ENCODE measurements at places on chromosomes 12 and 14. TPM values are rescaled to one million over a fixed set of nuclear protein-coding genes. Genes with fewer than 3 reads are reported as not detected.

- DNase-seq, result no peak
Measured at GRCh38 chr14:87014856-87015255, 978.1 kb downstream of the GALC start.

The DPPA3 gene
- not detected for polyA plus RNA-seq

The ZNF891 gene
- polyA plus RNA-seq, result 0.80 TPM

DNA sequence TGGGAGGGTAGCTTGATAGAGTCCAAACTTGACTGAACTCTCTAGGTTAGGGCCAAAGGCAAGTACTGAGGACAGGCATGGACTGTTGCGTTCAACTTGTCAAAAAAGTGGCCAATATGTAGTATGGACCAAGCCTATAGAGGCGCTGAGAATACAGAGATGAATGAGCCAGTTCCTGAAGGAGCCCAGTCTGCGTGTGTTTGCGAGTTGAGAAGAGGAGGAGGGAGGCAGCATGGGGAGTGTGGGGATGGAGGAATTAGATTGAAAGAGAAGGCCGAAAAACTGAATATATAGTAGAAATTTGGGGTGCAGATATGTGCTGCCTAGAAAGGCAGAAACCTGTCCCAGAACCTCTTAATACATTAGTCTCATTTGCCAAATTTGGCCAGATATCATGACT lies 412.4 kb downstream of the PCNX1 start:
- peak; percentile 17 for DNase-seq

The ARHGAP9 gene
- polyA plus RNA-seq, result 6.2 TPM

The TMEM233 gene
- 0.08 TPM for polyA plus RNA-seq

The BMAL2 gene
- 2.0 TPM for polyA plus RNA-seq

DNA sequence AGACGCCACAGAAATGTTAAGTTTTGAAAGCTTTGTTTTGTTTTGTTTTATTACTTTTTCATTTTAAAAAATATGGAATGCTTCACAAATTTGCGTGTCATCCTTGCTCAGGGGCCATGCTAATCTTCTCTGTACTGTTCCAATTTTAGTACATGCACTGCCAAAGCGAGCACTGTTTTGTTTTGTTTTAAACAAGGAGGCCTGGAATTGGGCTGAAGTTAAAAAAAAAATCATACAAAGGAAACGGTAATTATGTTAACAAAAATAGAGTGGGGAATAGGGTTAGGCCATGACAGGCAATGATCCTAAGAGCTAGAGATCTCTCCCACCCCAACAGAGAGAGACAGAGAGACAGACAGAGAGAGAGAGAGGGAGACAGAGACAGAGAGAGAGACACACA lies 57.0 kb downstream of the ZFP36L1 start:
- DNase-seq, result no peak

GRCh38 chr12:131589221-131589897 lies 121.5 kb upstream of the SFSWAP start:
- DNase-seq, result no peak

- no peak for DNase-seq
Measured at GRCh38 chr14:102821252-102821651, 44.0 kb downstream of the TRAF3 start.

GRCh38 chr12:121181181-121181580 lies 28.7 kb upstream of the P2RX4 start:
- DNase-seq, result no peak

DNA sequence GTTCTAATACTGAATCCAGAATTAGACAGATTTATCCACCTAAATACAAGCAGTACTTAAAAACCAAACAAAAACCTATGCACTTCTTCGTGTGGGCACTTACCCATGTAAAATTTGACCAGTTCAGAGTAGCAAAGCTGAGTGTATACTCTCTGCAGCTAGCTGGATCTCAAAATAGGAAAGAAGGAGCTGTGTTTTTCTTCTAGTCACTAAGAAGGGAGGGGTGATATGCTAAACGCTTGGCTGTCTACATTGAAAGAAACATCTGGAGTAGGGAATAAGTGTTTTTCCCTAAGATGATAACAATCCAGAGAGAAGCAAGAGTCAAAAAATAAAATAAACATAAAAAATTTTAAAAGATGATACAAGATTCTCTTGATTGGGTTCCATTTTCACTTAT lies 20.0 kb downstream of the RBMS2 start:
- DNase-seq, result no peak

The BHLHE41 gene
- polyA plus RNA-seq, result 3.8 TPM

GRCh38 chr12:71195338-71195896 lies 37.6 kb upstream of the TSPAN8 start:
- DNase-seq, result no peak

DNA sequence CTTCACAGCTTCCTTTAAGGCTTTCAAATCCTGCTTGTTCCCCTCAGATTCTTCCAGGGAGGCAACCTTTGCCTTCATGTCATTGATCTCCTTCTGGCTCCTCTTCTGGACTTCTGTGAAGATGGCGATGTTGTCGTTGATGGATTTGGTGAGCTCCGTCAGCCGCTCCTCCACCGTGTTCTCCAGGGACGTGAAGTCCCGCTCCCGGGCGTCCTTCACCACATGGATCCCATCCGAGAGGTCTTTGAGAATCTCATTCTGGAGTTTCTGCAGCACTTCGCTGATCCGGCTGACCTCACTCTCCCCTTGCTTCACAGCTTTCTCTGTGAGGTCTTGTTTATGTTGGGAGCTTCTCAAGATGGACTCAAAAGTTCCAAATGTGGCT lies 7.9 kb downstream of the CKAP4 start:
- no peak for DNase-seq

The SERPINA10 gene
- polyA plus RNA-seq, result 4.3 TPM

The CLEC4C gene
- polyA plus RNA-seq, result not detected

DNA sequence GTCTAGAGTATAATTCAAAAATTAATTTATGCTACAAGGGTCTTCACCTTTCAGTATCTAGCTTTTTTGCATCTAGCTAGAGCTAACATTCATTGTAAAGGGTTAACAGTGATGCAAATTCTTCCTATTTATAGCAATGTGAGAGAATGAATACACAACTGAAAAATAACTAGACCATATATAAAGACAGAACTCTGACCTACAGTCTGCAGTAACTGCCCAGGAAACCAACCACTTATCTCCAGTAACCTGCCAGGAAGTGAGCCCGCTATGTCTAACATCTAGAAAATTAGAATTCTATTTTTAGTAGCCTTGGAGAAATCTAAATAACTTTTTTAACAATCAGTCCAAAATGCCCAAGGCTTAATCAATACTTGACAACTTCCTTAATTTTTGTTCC lies 1021.9 kb downstream of the LRFN5 start:
- no peak for DNase-seq

The APPL2 gene
- 33.4 TPM for polyA plus RNA-seq

GRCh38 chr14:105850853-105851581 lies 324.6 kb downstream of the TMEM121 start:
- DNase-seq, result no peak

The POTEG gene
- not detected for polyA plus RNA-seq

GRCh38 chr12:33944703-33945437 lies 77.4 kb upstream of the ALG10 start:
- no peak for DNase-seq

- no peak for DNase-seq
Measured at GRCh38 chr14:61160798-61161197, 120.3 kb downstream of the TMEM30B start.

- DNase-seq, result no peak
Measured at GRCh38 chr12:42484996-42485395, 104.5 kb downstream of the PRICKLE1 start.

DNA sequence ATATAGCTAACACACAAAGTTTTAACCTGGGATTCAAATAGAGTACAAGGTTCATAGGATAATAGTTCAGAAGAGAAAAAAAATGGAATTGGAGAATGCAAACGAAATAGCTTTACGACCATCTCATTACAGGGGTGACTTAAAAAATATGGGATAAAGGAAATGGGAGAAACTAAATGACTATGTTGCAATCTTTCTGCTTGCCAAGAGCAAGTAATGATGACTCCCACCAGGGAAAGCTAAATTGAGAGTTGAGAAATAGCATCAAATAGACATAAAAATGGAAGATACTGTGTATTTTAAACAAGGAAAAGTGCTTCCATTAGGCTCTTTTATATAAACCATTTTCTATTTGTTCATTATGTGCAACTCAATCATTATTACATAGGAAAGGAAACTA lies 155.7 kb upstream of the ATXN7L3B start:
- DNase-seq, result no peak

The OR4E2 gene
- polyA plus RNA-seq, result not detected

- no peak for DNase-seq
Measured at GRCh38 chr12:111056618-111057521, 136.5 kb upstream of the MYL2 start.

DNA sequence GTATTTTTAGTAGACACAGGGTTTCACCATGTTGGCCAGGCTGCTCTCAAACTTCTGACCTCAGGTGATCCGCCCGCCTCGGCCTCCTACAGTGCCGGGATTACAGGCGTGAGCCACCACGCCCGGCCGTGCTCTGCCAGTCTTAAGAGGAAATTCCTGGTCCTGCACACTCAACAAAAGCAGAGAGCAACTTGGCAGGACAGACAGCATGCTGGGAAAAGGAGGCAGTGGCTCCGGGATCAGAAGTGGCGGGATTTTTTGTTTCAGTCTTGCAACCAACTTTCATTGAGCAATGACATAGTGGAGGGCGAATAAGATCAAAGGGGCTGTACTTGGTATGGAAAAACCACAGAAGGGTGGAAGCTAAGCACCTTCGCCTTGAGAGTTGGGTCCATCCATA lies 2.1 kb downstream of the CKAP4 start:
- DNase-seq, result peak; percentile 63

- DNase-seq, result no peak
Measured at GRCh38 chr12:3055704-3056467, 21.3 kb upstream of the TSPAN9 start.

The EPYC gene
- polyA plus RNA-seq, result not detected

The OTUB2 gene
- 0.30 TPM for polyA plus RNA-seq

The CLEC14A gene
- polyA plus RNA-seq, result 7.5 TPM

GRCh38 chr12:121145221-121145620 lies 12.5 kb downstream of the P2RX7 start:
- no peak for DNase-seq

The ASIC1 gene
- polyA plus RNA-seq, result 1.0 TPM

The TMEM30B gene
- polyA plus RNA-seq, result 18.9 TPM

The MTHFD1 gene
- polyA plus RNA-seq, result 16.4 TPM

- DNase-seq, result no peak
Measured at GRCh38 chr12:1848745-1849144, 28.4 kb downstream of the LRTM2 start.

The BCL2L14 gene
- 2.0 TPM for polyA plus RNA-seq

DNA sequence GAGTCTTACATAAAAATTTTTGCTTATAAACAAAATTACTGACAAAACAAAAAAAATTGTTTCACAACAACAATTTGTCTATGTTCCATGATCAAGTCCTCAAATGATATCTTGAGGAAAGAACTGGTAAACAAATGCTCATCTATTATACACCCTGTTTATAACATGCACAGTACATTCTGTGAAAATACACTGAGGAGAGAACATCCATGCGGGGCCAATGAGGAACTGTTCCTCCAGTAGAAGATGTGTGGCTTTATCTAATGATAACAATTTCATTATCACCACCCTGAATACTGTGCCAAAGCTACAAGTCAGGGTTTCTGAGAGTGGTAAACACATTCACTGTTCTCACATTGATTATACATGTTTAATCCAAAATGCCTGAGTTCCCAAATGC lies 10.8 kb downstream of the MLH3 start:
- no peak for DNase-seq

DNA sequence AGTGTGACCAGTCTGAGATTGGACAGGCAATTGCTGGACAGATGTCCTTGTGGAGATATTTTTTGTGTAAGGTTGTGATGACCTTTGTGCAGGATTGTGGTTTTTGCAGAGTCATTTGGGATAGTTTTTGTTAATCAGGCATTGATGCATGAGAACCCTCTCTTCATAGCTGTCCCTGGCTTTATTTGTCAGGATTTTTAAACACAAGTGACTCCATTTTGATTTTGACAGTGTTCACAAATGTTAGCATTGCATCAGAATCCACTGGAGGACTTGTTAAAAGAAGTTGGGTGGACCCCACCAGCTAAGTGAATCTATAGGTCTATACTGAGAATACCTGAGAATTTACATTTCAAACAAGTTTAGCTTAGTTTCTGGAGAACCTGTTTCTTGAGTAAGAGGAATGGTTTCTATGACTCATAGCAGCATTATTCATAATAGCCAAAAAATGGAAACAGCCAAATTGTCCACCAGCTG lies 11.8 kb downstream of the FNTB start:
- DNase-seq, result no peak

- no peak for DNase-seq
Measured at GRCh38 chr14:100446572-100446971, 123.4 kb downstream of the SLC25A47 start.

DNA sequence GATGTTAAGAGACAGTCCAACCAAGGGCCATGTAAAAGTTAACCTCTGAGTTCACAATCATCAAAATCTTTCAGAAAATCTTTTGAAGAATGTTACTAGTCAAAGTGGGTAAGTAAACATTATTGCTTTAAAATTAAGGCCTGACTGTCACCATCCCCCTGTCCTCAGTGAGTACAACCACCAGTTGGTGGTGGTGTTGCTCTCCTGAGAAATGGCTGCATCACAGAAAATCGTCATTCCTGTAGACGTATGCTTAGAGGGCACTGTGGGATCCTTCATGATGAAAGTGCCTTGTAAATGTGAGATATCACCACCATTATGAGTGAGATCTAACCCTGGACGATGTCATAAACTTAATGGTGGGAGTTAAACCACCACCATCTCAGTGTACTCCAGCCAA lies 451.2 kb downstream of the RPS29 start:
- no peak for DNase-seq

GRCh38 chr12:65667932-65668331 lies 156.4 kb upstream of the HMGA2 start:
- no peak for DNase-seq

DNA sequence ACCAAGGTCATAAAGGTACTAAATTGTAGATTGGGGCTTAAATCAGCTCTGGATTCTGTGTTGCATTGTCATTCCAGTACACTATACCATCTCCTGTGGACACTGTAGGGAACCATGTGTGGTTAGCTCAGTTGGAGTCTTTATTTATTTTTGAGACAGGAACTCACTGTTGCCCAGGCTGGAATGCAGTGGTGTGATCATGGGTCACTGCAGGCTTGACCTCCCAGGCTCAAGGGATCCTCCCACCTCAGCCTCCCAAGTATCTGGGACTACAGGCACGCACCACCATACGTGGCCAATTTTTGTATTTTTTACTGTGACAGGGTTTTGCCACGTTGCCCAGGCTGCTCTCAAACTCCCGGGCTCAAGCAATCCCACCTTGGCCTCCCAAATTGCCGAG lies 6.7 kb downstream of the PAPOLA start:
- no peak for DNase-seq

GRCh38 chr14:101905614-101906013 lies 58.8 kb upstream of the DYNC1H1 start:
- no peak for DNase-seq

- no peak for DNase-seq
Measured at GRCh38 chr12:67573566-67573965, 75.0 kb upstream of the DYRK2 start.

- DNase-seq, result no peak
Measured at GRCh38 chr14:53368066-53368465, 214.9 kb upstream of the DDHD1 start.

GRCh38 chr12:104054681-104055346 lies 4.8 kb upstream of the GLT8D2 start:
- no peak for DNase-seq
